Type B pancreatic cell (in vitro differentiated cells): ENCODE measurements at places on chromosomes 6 and 20.

DNA sequence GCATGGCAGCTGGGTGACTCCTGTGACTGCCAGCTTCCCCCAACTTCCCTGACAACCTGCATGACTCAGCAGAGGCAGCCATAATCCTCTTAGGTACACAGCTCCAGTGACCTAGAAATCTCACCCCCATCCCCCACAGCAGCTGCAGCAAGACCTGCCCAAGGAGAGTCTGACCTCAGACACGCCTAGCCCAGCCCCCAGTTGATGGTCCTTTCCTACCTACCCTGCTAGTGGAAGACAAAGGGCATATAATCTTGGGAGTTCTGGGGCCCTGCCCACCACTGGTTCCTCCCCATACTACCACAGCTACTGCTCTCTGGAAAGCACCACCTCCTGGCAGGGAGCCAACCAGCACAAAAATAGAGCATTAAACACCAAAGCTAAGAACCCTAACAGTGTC is 90.2 kb downstream of the F13A1 start:
- no peaks in the 10 kb centered on the region for H3K36me3 ChIP-seq
- H3K27ac ChIP-seq: no peak overlapping the region
- no peaks in the 10 kb centered on the region for H3K4me1 ChIP-seq
- no peak for DNase-seq
- peaks cover 4% of the 10 kb centered on the region for H3K27me3 ChIP-seq

DNA sequence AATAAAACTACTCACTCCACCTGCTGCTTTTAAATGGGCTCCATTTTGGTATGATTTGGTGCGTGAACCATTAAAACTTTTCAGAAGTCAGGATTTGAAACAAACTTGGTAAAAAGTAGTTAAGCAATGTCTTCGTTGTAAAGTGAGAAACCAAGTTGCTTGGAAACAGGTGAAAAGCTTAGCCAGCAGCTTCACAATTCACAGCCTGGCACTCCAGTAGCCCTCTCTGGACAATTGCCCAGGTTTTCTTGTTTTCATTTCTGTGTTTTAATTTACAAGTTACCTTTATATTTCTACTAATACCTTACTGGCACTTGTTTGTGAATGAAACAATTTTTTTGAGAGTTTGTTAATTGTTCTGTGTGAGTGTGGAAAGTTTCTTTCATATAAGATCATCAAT is 12.8 kb downstream of the NT5E start:
- H3K4me1 ChIP-seq: peaks cover 10% of the 10 kb centered on the region
- H3K36me3 ChIP-seq: no peaks in the 10 kb centered on the region
- no peak overlapping the region for H3K27ac ChIP-seq
- peaks cover 14% of the 10 kb centered on the region for H3K27me3 ChIP-seq
- DNase-seq: no peak

DNA sequence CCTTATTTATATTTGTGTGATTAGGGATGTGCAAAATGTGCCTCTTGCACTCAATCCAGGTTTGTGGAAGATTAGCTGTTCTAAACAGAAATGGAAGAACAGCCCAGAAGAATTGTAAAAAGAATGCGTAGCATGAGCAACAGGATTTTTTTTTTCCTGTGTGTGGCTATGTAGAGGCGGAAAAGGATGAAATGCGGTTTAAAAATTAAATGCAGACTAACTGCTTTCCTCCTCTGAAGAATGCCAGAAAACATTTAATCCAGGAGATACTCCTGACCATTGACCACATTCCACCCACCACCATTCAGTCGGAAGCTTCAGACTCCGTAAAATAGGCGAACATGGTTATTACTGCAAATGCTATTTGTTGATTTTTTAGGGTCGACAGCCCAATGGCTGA is 83.4 kb downstream of the BMP6 start:
- DNase-seq: no peak
- H3K36me3 ChIP-seq: no peaks in the 10 kb centered on the region
- no peak overlapping the region for H3K4me3 ChIP-seq
- peaks cover 22% of the 10 kb centered on the region for H3K4me1 ChIP-seq

GRCh38 chr20:37230200-37230599 is 31.4 kb downstream of the GHRH start:
- H3K27me3 ChIP-seq: no peaks in the 10 kb centered on the region
- no peak for DNase-seq
- no peak overlapping the region for H3K27ac ChIP-seq
- peaks cover 51% of the 10 kb centered on the region for H3K36me3 ChIP-seq
